Glutamatergic neuron (in vitro differentiated cells): ENCODE measurements at places on chromosomes 3 and 15. TPM values are rescaled to one million over a fixed set of nuclear protein-coding genes. Genes with fewer than 3 reads are reported as not detected.

Gene THSD4
- total RNA-seq: 12.3 TPM

Gene UROC1
- total RNA-seq: not detected

Gene SLC9C1
- total RNA-seq: not detected

Gene GOLGA8G
- not detected for total RNA-seq

Gene PRKCI
- total RNA-seq: 175 TPM

Gene FSD2
- not detected for total RNA-seq

Gene ABHD10
- total RNA-seq: 35.9 TPM

Gene DUT
- total RNA-seq: 34.3 TPM

Gene GUCA1C
- total RNA-seq: not detected

Gene MRAS
- 41.5 TPM for total RNA-seq

Gene OSTN
- 3.8 TPM for total RNA-seq

Gene NUP210
- total RNA-seq: 2.4 TPM

Gene GPR160
- total RNA-seq: not detected

Gene DLEC1
- 0.42 TPM for total RNA-seq

Gene ANKUB1
- total RNA-seq: not detected

Gene GRAMD1C
- 2.1 TPM for total RNA-seq

Gene VPS18
- total RNA-seq: 33.5 TPM

Gene TPRG1
- 1.3 TPM for total RNA-seq

Gene MKRN3
- total RNA-seq: 1.4 TPM

Gene ERC2
- total RNA-seq: 48.3 TPM

Gene ALG1L2
- total RNA-seq: 1.9 TPM

Gene NR2E3
- total RNA-seq: 0.69 TPM

Gene CCDC54
- total RNA-seq: not detected

Gene FAM81A
- total RNA-seq: not detected

Gene LSAMP
- total RNA-seq: 67.1 TPM

Gene RPS17
- 874 TPM for total RNA-seq
